ENCODE measurements at places on chromosomes 5 and 9.

DNA sequence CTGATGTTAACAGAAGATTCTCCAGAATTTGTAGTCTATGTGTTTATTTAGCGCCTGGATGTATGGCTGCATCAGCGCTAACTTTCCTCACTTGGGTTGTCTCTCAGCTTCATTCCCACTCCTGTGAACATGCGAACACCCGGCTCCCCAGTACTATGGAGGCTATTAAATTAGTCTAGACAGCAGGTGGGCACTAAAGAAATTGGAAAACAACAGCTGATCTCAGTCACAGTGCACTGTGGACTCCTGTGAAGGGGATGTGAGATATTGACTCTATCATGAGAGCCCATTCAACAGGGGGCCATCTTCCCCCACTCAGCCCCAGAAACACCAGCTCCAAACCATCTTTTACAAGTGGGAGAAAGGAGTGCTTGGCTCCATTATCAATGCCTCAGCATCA, 471.0 kb downstream of the KDM4C start:
- DNase-seq = no peak

GRCh38 chr5:143440448-143441115, 37.1 kb upstream of the NR3C1 start:
- DNase-seq = no peak

DNA sequence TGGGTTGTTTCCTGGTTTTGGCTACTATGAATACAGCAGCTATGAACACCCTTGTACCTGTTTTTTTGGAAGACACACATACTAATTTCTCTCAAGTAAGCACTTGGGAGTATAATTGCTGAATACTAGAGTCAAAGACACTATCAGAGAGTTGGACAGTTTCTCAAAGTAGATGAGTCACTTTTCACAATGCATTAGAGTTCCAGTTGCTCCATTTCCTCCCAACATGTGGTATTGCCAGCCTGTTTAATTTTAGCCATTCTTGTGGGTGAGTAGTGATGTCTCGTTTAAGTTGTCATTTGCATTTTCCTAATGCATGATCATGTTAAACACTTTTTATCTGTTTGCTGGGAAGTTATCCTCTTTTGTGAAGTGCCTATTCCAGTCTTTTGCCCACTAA, 81.6 kb upstream of the GDNF start:
- DNase-seq = no peak

- no peak for DNase-seq
Measured at GRCh38 chr5:6194261-6194875, 184.0 kb downstream of the MED10 start.

DNA sequence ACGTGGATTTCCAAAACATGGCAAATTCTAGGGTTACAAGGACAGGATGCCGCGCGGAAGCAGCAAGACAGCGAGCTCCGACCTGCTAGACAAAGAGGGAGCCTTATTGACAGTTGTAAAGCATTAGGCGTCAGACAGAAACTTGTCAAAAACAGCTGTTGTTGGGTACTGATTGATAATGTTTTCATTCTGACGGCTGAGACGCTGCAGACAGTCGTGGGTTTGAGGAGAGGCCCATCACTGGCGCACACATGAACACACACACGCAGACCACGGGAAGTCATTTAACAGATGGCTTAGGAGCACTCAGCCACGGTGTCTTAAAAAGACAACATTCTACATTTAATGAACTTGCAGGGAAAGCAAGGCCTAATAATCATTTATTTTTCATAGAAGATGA, 324.0 kb downstream of the NDUFS4 start:
- no peak for DNase-seq

DNA sequence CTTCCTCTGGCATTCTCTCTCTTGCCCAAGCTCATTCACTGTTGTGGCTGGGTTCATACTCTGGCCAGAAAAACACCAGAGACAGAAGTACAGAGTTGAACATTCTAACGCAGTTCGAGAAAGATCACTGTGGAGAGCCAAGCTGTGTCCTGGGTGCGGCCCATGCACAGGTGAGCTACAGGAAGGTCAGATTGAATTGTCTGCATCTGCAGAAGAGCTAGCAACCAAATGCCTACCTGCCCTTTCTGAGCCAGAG, 126.8 kb upstream of the DPYSL3 start:
- no peak for DNase-seq

DNA sequence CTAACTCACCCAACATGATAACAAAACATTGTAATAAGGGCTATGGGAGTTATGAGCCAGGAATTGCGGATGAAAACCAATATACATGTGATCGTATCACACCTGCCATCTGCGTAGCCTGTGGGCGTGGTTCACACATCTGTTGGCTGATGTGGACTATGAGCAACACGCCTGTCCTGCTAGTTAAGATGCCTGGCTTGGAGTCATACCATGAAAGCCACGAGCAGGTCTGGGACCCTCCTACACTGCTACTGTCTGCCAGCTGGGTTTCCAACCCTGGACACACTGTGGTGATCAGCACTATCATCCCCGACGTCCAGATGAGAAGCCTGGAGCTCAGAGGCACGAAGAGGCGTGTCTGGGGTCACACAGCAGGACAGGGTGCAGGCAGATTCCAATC, 40.2 kb downstream of the STK10 start:
- DNase-seq = no peak

DNA sequence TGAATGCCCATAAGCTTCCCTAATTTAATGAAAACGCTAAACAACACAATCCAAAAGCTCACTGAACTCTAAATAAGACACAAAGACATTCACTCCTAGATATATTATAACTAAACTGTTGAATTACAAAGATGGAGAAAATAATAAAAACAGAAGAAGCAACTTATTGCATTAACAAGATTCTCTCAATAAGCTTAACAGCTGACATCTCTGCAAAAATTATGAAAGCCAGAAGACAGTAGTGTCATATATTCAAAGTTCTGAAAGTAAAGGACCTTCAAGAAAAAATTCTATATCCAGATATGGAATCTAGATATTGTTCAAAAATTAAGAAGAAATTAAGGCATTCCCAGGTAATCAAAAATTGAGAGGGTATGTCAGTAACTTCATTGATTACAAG, 957.8 kb upstream of the TYRP1 start:
- no peak for DNase-seq

- no peak for DNase-seq
Measured at GRCh38 chr5:65760504-65761275, 38.7 kb downstream of the NLN start.

DNA sequence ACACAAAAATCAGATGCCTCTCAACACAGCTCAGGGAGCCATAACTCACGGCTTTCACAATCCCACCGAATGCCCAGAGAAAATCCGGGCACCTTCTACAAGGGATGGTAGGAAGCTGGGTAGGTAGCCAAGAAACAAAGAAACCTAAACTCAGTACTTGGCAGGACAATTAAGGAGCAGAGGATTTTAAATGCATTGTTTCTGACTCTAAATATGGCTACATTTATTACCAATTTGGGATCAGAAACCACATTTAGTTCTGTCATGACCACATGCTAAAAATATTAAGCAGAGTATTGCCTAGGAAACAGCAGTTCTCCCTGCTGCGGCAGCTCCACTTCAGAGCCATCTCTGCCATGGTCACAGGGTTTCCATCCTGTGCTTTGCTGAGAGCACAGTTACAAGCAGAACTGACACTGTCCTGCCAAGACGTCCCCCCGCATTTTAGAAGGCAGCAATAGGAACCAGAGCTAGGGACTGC, 57.5 kb downstream of the SIL1 start:
- DNase-seq = no peak

DNA sequence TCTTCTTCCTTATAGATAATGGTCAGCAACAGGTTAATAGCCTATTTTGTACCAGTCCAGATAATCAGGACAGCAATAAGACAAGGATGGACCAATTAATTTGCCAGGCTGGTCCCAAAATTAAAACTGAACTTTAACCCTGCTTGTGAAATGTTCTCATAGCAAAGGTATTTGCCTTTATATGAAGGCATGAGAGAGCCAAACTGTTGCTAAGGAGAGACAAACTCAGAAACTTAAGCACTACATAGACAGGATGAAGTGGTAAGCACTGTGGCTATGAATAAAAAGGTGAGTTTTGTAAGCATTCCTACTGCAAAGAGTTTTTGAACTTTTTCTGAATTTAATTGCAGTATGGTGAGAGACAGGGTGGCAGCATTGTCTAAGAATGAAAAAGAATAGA, 174.7 kb upstream of the PPP1R2B start:
- no peak for DNase-seq

DNA sequence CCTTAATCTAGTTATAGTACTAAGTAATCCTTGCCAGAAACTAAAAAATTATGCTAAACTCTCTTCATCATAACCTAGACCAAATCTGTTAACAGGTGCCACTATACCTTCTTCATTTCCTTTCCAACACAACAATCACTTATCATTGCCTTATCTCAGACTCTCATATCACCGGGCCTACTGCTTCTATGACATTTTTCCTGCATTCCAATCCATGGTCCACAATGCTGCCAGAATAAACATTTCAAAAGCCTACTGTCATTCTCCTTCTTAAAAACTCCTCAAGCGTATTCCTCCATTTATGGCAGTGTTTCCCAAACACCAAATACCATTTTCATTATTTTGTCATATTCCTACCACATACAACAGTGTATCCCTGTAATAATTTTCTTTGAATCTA, 6.5 kb downstream of the PPP6C start:
- no peak for DNase-seq

DNA sequence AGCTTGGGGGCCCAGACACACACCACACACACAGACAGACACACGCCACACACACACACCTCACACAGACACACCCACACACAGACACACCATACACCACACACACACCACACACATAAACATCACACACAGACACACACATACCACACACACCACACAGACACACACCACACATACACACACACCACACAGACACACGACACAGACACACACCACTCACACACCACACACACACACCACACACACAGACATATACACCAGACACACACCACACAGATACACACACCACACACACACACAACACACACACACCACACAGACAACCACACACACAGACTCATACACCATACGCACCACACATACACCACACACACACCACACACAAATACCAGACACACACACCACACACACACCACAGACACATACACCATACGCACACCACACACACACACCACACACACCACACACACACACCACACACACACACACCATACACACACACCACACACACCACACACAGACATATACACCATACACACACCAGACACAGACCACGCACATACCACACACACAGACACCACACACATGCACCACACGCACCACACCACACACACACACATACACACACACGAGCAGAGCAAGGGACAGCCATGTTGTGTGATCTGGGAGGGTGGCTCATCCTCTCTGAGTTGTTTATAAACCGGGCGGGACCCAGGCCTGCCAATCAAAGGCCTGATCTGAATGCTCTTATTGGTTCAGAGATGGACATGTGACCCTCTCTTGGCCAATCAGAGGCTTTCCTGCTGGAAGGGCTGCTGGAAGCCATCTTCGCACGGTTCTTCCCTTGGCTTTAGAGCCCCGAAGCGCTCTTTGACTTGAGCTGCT, 148.3 kb downstream of the GAPVD1 start:
- no peak for DNase-seq

- DNase-seq = no peak
Measured at GRCh38 chr9:131817073-131817472, 77.2 kb upstream of the RAPGEF1 start.

GRCh38 chr9:69971643-69972449, 71.8 kb upstream of the MAMDC2 start:
- DNase-seq = peak; percentile 73

DNA sequence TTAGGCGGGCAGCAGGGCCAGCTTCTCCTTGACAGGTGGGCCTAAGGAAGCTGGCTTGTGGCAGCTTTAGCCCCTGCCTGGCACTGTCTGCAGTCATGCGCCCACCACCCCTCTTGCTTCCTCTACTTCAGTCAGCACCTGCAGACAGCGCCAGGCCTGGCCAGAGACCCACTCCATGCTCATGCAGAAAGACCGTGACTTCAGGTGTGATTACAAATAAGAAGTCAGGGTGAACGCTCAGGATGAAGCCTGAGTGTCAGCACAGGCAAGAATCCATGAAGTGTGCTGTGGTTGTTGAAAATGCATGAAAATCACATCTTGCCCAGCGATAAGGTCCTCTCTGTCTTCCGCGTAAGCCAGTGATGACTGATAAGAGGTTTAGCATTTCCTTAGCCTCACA, 3.4 kb downstream of the CSF2 start:
- DNase-seq = no peak

- no peak for DNase-seq
Measured at GRCh38 chr9:89740722-89741121, 135.9 kb downstream of the GADD45G start.

- no peak for DNase-seq
Measured at GRCh38 chr9:131534721-131535237, 3.7 kb upstream of the UCK1 start.

GRCh38 chr9:132309056-132309455, 45.7 kb downstream of the SETX start:
- DNase-seq = no peak

DNA sequence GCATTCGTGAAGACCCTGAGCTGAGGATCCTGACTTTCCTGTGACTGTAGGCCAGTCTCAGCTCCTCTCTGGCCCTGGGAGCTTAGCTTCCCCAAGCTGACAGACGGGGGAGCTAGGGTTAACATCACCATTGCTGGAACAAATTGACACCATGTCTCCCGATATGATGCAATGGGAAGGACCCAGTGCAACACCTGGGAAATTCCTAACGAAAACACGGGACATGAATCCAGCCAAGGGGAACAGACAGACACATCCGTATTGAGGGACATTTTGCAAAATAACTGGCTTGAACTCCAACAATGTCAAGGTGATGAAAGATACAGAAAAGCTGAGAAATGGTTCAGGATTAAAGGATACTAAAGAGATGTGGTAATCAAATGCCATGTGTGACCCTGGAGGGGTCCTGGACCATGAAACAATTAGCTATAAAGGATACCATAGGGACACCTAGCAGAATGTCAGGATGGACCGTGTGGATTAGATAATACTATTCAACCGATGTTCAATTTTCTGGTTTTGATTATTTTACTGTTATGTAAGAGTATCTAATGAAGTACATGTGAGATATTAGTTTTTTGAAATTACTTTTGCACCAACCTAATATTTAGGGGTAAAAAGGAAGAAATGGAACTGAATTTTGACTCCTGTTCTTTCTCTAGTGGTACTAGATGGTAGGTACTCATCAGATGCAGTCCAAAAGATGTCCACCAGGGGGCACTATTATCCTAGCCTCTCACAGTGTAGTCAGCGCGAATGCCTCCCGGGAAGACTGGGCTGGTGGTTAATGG, 52.7 kb downstream of the NDST1 start:
- DNase-seq = peak; percentile 65

- DNase-seq = no peak
Measured at GRCh38 chr5:15683332-15683731, 183.4 kb downstream of the FBXL7 start.

DNA sequence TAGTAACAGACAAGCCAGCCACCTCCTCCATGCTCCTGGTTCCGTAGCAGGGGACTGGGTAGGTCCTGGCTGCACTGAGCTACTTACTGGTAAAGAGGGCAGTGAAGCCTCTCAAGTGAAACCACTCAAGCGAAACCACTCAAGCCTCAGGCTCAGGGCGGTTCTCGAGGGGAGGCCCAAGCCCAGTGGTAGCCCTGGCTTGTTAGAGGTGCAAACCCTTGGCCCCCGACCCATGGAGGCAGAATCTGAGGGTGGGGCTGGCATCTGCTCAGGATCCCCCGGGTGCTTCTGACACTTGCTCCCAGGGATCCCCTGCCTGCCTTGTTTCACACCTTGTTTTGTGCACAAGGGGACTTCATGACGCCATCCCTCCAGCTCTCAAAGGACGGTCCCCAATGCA, 76.5 kb upstream of the OLFM1 start:
- DNase-seq = no peak

- no peak for DNase-seq
Measured at GRCh38 chr5:146623666-146624065, 107.7 kb upstream of the GPR151 start.
